ENCODE measurements at places on chromosomes 2 and 18. TPM values are rescaled to one million over a fixed set of nuclear protein-coding genes. Genes with fewer than 3 reads are reported as not detected.

CDCA7 gene
- total RNA-seq, result 4.9 TPM

GRCh38 chr2:55138882-55139229, 88.6 kb upstream of the RTN4 start:
- DNase-seq, result no peak

DNA sequence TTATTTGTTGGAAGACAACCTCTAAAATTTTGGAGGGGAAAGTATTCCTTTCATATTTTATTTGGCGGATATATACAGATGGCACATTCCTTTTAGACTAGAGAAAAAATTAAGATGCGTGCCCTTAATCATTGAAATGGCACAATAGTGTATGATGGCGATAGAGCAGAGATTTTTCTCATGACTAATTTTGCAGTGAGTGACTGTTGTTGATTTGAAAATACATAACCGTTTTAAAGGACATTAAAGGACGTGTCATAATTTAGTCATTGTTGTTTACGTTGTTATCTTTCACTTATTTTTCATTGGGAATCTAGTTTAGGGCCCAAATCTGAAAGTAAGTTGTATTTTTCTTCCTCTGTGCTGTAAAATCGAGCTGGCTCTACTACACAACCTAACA, 61.7 kb downstream of the CERS6 start:
- DNase-seq, result no peak

DNA sequence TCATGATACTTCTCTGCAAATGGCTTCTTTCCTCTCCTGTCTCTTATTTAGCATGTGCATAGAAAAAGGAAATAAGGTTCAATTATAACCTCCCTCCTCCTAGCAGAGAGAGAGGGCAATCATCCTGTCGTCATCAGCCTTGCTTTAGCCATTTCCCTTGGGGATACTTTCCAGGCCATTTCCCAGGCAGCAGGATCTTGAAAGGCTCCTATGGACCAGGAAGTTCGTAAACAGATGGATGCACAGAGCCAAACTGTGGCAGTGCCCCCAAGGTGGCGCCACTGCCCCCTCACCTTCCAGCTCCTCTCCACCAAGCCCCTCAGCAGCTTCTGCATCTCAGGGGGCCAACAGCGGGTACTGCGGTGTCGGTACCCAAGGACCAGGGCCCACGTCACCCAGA, 157.4 kb downstream of the DTNA start:
- no peak for DNase-seq

- DNase-seq, result no peak
These were observed 3.4 kb upstream of the DIS3L2 start for GRCh38 chr2:231957913-231958763.

DNA sequence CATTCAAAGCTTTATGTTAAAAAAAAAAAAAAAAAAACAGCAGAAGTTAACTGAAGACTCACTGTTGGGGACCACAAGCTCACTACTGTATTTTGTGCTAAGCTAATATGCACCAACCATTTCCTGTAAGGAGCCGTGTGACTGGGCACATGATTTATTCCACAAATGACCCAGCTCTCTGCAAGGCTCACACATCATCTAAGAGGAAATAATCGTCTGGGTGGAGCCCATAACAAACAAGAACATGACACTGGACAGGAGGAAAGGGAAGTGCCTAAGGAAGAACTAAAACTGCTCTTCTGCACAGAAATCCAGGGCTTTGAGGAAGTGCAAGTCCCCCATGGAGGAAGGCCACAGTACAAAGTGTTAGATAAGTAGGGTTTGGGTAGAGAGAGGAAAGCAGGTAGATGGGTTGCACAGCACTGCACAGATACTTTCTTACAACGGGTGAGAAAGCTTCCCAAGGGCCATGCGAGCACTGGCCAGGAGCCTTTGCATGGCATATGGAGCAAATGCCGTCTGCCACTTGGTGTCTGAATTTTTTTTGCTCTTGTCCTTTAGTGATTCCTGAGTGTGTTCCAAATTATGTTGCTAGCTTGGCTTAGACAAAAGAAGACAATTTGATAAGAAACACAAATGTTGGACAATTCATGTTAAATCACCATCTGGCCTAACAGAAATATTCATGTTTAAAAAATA, 24.4 kb downstream of the NFE2L2 start:
- no peak for DNase-seq

Data from thoracic aorta (tissue), 2 donors.